ENCODE measurements at places on chromosomes 5 and 9.

GRCh38 chr9:78563269-78563668 is 266.3 kb downstream of the PSAT1 start:
- DNase-seq = no peak

DNA sequence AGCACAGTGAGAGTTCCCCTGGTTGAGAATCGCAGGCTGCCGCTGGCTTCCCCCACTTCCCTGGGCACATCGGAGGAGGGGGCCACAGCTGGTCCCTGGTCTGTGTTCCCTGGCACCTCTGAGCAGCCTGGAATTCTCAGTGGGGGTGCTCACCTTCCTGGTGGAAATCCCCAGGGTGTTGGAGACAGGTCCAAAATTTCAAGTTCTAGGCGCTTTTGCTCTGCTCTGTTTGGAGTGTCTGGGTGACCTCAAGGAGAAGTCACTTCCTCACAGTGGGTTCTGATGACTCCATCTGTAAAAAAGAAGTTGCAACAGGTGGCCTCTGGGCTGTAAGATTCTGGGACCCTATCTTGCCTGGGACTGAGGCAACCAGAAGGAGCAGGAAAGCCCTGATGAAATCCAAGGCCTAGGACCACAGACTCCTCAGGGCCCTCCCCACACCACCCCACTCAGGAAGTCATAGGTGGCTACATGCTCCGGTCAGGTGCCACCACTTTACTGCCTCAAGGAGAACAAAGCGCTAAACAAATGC is at the start of gene TRAF1:
Gene TRAF1 (minus strand): TSS at position 400 of the 532 bp plus-strand sequence. CDS start 721 bp downstream, outside the sequence.
- DNase-seq = no peak

DNA sequence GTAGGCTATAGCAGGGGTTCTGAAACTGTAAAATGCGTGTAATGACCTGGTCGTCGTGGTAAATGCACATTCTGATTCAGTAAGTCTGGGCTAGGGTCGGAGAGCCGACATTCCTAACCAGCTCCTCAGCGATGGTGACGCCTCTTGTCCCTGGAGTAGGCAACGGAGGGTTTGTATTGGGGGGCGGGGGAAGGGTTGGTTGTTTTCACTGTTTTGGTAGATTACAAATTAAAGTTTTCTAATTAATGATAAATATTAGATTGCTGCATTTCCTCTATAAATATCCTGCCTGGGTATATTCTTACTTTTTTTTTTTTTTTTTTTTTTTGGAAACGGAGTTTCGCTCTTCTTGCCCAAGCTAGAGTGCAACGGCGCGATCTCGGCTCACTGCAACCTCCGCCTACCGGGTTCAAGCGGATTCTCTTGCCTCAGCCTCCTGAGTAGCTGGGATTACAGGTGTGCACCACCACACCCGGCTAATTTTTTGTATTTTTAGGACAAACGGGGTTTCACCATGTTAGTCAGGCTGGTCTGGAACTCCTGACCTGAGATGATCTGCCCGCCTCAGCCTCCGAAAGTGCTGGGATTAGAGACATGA is 566 bp upstream of the ALDH7A1 start:
- no peak for DNase-seq

DNA sequence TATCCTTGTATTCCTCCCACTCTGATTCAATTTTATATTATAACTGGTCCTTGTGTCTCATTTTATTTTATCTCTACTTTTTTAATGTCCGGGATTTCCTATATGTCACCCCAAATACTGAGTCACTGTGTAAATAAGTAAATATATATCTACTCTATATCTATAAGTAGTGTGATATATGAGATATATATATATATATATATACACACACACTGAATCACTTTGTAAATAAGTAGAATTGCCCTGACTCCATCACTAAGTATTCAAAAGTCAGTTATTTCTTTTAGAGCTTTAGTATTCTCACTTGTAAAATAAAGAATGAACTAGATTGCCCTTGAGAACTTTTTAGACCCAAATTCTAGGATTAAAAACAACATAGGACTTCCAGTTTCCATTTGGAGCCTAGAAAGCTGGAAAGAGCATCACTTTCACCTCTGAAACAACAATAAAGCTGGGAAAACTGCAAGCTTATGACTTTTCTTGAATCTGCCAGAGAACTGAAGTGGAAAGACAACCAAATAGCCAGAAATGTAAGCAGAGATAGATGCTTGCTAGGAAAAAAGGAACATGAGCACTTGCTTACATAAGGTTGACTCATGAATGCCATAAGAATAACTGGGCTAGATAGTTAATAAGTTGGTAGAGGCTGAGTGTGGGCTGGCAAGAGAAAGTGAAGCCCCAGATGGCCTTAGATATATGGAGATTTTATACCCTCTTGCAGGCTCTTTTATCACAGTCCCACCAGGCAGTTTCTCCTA is 171.1 kb upstream of the TLX3 start:
- DNase-seq = no peak

GRCh38 chr5:180352116-180353047 is 754 bp downstream of the GFPT2 start:
- DNase-seq = no peak

DNA sequence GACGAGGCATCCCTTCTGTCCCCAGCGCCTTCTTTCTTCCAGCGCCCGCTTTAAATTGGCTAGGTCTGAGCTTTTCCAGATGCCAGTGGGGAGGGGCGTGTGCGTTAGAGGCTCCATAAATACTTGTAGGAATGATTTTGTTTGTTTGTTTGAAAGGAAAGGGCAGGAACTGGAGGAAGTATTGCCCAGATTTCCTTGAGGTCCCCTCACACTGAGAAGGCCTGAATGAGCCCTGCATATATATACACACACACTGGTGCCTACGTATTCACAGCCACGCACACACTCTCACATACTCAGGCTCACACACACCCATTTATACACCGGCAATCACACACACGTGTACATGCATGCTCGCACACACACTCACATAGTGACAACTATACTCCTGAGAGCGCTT is 1.0 kb upstream of the SLIT3 start:
- no peak for DNase-seq

DNA sequence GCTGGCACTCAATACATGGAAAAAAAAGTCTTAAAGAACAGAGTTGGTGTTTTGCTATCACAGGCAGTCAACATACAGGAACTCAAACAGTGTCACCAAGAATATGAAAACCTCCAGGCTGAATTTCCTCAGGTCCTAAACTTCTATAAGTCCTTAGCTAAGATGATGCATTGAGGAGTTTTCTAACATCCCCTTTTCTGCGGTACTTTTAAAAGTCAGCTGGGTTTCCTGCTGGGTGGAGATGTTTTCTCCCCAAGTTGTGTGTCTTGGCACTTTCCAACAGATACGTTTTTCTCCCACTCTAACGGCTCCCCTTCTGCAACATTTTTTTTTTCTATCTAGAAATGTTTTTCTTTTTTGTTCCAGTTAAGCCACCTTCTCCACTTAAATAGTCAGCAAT is 244.8 kb upstream of the HAPLN1 start:
- DNase-seq = no peak

DNA sequence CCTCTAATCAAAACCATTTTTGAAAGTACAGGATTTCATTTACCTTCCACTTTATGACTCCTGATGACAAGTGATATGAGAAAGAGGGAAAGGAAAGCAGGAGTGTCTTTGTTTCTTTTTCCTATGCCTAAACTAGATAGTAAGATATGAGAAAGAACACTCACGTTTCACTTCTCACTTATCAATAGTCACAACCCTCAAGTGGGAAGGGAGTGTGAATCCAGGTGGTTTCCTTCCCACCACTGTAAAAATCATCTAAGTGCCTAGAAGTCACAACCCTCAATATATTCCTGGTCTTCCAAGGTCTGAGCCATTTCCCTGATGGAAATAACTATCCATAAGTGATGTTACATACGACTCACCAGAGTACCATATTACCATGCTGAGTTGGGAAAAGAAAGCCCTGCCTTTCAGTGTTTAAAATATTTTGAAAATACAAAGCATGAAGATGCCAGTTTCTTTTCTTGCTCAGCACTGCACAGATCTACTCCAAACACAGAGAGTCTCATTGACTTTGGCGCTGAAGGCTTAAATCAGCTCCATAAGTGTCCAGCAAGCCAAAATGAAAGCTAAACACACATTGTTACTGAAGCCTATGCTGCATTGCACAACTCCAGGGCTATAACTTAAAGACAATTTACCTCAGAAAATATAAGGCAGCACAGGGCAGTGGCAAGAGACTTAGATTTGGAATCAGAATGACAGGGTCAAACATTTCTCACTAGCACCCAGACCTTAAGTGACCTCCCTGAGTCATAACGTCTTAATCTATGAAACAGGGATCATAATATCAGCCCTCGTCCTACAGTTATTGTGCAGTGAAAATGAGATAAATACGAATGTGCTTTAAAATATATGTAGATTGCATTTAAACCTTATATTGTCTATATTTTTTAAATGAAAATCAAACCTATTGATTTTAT is 301.2 kb downstream of the KIAA0825 start:
- DNase-seq = no peak

- no peak for DNase-seq
Observed at GRCh38 chr9:130382096-130382495, 62.7 kb upstream of the ASS1 start.

DNA sequence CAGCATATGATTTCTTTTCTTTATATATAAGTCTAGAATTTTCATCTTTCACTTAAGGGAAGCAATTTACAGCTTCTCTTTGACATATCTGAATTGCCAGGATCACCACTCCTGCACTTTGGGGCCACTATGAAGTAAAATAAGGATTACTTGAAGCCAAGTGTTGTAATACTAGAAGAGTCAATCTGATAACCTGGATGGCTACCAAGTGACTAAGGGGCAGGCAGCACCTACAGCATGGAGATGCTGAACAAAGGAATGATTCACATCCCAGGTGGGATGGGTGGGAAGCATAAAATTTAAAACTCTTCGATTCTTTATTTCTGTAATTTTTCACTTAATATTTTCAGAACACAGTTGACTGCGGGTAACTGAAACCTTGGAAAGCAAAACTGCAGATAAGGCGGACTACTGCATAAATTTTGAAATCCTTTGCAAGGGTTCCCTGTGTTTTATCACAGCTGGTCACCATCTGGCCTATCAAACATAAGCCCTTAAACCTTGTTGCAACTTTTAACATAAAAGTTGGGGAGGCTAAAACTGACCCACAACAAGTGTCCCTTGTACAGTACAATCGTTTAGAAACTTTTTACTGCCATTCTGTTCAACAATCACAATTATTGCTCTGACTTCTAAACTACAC is 31.2 kb downstream of the NR3C1 start:
- no peak for DNase-seq

- DNase-seq = no peak
Observed at GRCh38 chr5:172430354-172430753, 24.0 kb downstream of the SH3PXD2B start.

- DNase-seq = no peak
Observed at GRCh38 chr5:149732324-149733128, 2.4 kb downstream of the PPARGC1B start.

DNA sequence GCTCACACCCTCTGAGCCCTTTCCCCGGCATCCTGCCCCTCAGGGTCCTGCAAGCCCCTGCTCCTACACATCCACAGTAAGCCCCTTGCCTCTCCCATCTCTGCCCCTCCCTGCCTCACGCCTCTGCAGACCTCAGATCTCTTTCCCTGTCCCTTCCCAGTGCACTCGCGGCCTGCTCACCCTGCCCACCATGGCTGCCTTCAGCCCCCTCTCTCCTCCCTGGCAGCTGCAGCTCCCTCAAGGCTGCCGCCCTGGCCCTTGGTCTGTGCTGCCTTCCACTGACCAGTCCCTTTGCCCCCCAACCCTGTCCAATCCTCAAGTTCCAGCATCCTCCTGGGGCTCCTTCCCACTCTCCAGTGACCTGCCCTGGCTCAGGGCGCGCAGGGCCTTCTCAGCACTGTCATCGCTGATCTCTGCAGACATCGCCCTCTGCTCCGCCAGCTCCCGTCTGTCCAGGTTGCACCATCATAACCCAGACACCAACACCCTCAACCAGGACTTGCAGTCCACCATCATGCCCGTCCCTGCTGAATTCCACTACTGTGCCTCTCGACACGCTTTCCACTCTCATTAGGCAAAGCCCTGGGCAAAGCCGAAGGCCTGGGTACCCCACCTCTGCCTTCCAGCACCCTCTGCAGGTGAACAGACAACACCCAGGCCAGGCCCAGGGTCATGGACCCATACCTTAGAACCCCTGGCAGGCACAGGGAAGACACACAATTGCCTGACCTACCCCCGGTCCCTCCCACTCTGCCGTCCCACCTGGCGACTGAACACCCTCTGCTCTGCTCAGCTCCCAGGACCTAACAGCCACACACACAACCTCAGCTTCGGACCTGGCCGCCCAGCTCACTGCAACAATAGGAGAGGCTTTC is 97.8 kb upstream of the RUFY1 start:
- DNase-seq = no peak

GRCh38 chr5:112703866-112704820 is 33.5 kb upstream of the APC start:
- DNase-seq = no peak

DNA sequence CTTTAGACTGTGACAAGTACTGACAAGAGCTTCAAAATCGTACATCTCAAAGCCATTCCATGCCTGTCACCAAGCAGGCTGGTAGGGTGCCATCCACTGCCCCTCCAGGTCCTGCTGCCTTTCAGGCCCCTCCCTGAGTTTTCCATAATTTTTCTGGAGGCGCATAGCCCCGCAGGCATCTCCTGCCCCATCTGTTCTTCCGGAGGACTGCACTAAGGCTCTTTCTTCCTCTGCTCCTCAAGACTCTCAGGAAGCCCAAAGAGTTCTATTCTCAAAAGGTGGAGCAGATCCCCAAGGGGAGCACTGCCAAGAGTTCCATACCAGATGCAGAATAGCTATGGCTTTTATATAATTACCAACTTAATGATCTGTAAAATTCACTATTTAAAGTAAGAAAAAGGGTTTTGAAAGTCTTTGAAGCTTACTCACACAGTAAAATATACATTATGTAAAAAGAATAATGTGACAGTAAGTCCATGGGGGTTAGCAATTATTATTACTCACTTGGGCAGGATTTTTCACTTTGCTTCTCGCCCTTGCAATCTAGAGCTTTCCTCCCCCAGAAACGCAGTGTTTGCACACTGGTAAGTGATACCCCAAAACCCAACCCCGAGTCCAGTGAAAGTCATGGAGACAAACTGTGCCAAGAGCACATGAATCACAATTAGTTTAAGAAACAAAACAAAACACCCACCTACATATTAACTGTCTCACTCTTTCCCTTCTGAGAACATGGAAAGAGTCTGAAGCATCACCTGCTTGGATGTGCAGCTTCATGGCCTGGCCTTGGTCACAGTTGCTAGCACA is 114.1 kb upstream of the DAPK1 start:
- DNase-seq = no peak

GRCh38 chr9:73847536-73847935 is 649.6 kb upstream of the RORB start:
- no peak for DNase-seq

DNA sequence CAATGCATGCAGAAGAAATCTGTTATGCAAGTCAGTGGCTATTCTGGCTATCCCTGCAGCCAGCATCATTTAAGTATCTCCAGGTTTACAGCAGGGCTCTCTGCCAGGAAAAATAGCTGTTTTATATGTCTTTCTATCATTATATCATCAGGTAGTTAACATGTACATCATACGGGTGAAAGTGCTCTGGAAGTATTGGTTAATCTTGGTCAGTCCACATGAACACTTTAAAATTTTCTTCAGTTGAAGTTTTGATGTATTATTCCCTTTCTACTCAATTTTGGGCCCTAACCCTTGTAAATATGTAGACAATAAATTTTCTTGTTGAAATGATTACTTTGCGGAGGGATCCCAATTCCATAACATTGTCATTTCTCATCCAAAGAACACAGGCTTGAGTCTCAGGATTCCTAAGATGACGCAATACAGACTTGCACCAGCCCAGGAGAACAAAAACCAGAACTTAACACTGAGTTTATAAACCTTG is 67.5 kb downstream of the SEMA6A start:
- no peak for DNase-seq

All from NCI-H1930 (cell line).